ENCODE measurements at places on chromosomes 7 and 10.

- no peak for DNase-seq
Measured at GRCh38 chr7:95632609-95633008, 36.3 kb upstream of the PDK4 start.

DNA sequence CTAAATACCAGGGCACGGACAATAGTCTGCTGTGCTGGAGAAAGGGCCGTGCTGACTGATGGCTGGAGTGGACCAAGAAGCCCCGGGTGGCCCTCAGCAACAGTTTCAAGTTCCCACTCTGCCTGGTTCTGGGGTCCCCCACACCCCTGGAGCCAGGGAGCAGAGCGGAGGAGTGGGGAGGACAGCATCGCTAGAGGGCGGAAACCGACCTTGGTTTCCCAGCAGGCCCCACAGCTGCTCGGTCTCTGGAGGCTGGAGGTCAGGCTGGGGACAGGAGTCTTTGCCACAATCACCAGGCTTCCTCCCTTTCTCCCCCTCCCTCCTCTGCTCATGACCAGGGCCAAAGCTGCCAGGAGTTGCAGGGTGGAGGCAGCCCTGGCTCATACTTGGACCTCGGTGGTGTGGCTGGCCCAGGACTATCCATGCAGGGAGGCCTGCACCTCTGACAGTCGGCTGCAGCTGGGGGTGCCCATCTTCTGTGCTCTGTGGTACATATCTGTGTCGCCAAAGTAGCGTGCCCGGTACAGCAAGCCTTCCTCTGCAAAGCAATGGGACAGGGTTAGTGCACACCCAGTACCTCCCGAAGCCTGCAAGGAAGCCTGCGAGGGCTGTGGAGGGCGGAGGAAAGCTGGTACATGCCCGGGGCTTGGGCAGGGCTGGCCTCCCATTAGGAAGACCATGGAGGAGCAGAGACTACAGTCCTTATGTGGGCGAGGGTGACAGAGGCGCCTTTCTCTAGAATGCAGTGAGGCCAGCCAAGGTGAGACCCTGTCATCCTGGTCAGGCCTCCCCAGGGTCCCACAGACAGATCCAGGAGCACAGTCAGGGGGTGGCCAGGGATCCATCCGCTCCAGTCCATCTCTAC is 19.1 kb downstream of the DNAJB12 start:
- no peak for DNase-seq

DNA sequence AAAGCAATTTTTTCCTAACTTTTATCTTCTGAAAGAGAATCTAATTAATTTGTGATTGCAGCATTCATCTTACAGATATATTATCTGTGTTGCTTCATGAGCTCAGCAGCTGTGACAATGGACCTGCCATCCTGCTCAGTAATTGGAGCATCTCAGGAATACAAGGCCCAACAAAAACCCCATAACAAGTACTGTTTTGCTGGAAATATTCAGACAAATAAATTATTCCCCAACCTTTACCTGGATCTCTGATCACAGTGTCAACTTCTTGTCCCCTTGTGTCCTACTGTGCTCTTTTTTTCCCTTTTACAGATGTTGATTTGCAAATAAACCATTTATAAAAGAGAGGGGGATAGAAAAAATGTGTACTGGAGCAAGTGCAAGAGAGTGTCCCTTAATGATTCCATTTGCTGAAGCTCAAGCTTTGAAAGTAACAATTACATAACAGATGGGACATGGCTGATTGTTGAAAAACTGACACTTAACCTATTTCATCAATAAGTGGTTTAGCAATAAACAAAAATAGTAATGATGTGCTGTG is 1063.4 kb upstream of the GHITM start:
- no peak for DNase-seq

DNA sequence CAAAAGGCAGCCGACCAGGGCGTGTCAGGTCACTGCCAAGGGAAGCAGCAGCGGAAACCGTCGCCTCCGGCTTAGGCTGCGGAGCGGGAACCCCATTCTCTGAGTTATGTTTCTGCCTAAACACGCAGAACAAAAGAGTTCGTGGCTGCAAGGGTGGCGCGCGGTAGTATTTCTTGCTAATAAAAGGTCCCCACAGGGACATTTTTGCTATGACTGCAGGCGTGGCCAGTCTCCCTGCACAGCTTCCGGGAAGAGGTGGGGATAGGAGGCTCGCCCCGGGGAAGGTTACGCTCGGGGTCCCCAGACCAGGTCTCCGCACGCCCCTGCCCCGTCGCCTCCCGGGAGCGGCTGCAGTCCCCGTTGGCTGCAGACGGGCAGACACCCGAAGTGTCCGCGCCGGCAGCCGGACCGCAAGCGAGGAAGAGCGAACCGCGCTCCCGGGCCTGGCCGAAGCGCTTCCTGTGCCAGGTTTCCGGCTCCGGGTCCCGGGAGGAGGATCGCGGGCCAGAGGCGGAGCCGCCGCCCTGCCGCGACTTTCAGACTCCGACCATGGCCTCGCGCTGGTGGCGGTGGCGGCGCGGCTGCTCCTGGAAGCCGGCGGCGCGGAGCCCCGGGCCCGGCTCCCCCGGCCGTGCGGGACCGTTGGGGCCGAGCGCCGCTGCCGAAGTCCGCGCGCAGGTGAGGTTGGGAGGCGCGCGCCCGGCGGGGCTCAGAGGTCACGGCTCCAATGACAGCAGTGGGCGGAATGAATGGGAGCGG is at the start of gene PDSS1:
Gene PDSS1 (plus strand): TSS at position 539 of the 759 bp plus-strand sequence. CDS start 11 bp downstream, at position 550.
- peak; percentile 81 for DNase-seq

- DNase-seq: peak; percentile 70
Measured at GRCh38 chr10:33335801-33336581, 1.5 kb upstream of the NRP1 start.

Data from GM23338 (cell line).